ENCODE measurements at places on chromosomes 5 and 9.

DNA sequence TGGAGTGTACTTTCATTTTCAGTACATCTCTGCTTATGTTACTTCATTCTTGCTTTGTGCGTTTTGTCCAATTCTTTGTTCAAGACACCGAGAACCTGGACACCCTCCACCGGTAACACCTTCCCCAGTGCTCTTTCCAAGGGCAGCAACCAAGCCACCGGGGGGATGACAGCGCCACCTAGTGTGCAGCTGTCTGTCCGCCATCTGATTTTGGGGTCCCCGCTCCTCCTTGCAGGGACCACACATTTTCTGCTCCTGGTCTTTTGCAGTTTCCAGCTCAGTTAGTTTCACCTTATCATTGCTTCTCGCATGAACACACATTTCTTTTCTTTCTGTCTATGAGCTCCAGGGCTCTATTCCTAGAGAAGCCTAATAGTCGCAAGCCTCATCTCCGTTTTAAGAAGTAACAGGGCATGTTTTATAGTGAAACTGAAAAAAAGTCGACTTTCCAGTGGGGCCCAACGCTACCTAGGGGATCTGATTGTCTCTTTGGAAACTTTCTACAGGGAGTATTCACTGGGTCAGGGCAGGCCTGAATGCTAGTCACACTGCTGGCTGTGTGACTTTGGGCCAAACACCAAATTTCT is 152.1 kb downstream of the FSTL4 start:
- peak; percentile 44 for DNase-seq

- DNase-seq: no peak
These were observed at the start of gene HMCN2 for GRCh38 chr9:130265431-130266235. Gene HMCN2, plus strand, starts transcription at chr9:130265760. Its CDS starts 119 bp downstream, at chr9:130265879.

- DNase-seq: peak; percentile 75
These were observed 232.1 kb downstream of the MAN2A1 start for GRCh38 chr5:109921735-109922380.

GRCh38 chr5:13356226-13356625 is 588.3 kb downstream of the DNAH5 start:
- DNase-seq: no peak

- DNase-seq: no peak
These were observed 326.2 kb downstream of the RASEF start for GRCh38 chr9:82736701-82737100.

GRCh38 chr9:34684145-34684544 is 6.9 kb downstream of the CCL19 start:
- DNase-seq: no peak

DNA sequence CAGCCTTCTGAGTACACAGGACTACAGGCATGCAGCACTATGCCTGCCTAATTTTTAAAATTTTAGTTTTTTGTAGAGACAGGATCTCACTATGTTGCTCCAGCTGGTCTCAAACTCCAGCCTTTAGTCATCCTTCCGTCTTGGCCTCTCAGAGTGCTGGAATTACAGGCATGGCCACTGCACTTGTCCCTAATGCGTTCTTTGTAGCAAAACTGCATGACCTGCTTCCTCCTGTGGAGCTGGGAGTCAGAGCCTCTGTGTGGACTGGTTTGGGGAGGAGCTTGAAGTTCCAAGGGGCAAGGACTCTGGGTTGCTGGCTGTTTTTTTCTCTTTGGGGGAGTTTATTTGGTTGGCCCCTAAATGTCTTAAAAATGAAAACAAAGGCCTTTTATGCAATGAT is 22.7 kb upstream of the ANKRD34B start:
- no peak for DNase-seq

GRCh38 chr5:171122372-171122771 is 186.7 kb upstream of the TLX3 start:
- no peak for DNase-seq
